ENCODE measurements at places on chromosomes 3 and 15.

- no peak for DNase-seq
Observed at GRCh38 chr3:43914269-43914668, 223.5 kb downstream of the ABHD5 start.

DNA sequence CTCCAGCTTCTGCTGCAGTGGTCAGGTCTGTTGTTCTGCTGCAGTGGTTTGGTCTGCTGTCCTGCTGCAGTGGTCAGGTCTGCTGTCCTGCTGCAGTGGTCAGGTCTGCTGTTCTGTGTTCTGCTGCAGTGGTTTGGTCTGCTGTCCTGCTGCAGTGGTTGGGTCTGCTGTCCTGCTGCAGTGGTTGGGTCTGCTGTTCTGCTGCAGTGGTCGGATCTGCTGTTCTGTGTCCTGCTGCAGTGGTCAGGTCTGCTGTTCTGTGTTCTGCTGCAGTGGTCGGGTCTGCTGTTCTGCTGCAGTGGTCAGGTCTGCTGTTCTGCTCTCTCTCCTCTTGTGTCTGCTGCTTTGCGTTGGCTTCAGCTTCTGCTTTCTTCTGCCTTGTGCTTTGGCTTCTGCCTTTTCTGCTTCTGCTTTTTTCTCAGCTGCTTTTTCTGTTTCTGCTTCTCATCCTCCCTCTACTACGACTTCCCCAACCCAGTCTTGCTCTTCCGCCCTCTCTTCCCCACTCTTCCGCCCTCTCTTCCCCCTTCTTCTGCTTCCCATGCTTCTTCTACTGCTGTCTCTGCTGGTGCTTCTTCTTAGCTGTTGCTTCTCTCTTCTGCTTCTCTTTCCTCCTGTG is 50.7 kb downstream of the FAM43A start:
- peak; percentile 68 for DNase-seq

- DNase-seq, result no peak
Observed at GRCh38 chr3:104961851-104962250, 404.9 kb upstream of the ALCAM start.

- DNase-seq, result no peak
Observed at GRCh38 chr3:129892486-129892856, 1.0 kb downstream of the TMCC1 start.

- DNase-seq, result no peak
Observed at GRCh38 chr3:109642025-109642424, 304.7 kb upstream of the DPPA4 start.

DNA sequence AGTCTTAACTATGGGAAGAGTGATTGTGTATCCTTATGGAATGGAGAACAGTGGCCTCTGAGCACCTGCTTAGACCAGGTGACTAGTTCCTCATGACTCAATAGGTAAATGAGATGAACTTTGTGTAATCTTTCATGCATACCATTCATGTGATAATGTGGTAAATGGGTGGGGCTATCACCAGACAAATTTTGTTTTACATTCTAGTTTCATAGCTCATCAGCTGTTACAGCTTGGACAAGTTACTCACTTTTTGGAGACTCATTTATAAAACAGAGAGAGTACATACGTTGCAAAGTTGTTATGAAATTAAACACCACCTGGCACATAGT is 103.7 kb upstream of the TGFBR2 start:
- no peak for DNase-seq

GRCh38 chr15:100163961-100164360 is 177.8 kb downstream of the ADAMTS17 start:
- no peak for DNase-seq

GRCh38 chr15:90219421-90220141 is 14.2 kb downstream of the CIB1 start:
- peak; percentile 78 for DNase-seq

- peak; percentile 82 for DNase-seq
Observed at GRCh38 chr3:50154840-50155490, at the start of gene SEMA3F. Gene SEMA3F (plus strand): TSS chr3:50155324. CDS start chr3:50159623, 4,299 bp downstream.

DNA sequence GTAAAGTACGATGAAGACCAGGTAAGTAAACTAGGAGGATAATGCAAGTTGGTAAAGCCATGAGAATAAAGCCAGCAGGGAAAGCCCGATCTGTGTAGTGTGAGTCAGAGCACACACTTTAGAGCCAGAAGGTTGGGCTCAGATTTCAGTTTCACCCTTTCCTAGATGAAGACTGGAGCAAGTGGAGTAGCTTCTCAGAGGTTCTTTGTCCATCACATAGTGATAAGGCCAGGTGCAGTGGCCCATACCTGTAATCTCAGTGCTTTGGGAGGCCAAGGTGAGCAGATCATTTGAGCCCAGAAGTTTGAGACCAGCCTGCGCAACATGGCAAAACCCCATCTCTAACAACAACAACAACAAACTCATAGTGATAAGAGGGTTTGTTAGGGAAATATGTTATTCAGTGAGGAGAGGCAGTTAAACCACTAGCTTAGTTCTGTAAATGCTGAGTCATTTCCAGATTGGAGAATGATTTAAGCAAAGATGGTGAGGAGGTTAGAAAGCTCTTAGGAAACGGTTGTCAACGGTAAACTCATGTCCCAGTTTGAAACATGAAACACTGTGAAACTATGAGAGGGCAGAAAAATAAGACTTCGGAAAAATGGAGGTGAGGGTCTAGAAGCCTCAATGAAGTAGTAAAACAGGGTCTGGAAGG is 39.0 kb downstream of the IL12A start:
- DNase-seq, result peak; percentile 85

- no peak for DNase-seq
Observed at GRCh38 chr3:69881756-69882428, 117.6 kb upstream of the SAMMSON start.

DNA sequence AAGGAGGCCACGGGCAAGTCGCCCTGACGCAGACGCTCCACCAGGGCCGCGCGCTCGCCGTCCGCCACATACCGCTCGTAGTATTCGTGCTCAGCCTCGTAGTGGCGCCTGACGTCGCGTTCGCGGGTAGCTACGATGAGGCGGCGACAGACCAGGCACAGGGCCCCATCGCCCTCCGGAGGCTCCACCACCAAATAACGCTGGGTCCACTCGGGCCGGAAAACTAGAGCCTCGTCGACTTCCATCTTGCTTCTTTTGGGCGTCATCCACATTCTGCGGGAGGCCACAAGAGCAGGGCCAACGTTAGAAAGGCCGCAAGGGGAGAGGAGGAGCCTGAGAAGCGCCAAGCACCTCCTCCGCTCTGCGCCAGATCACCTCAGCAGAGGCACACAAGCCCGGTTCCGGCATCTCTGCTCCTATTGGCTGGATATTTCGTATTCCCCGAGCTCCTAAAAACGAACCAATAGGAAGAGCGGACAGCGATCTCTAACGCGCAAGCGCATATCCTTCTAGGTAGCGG is at the start of gene EPM2AIP1:
Gene EPM2AIP1 (minus strand): TSS at position 326 of the 520 bp plus-strand sequence. CDS start 54 bp downstream, at position 272.
- DNase-seq, result peak; percentile 100

DNA sequence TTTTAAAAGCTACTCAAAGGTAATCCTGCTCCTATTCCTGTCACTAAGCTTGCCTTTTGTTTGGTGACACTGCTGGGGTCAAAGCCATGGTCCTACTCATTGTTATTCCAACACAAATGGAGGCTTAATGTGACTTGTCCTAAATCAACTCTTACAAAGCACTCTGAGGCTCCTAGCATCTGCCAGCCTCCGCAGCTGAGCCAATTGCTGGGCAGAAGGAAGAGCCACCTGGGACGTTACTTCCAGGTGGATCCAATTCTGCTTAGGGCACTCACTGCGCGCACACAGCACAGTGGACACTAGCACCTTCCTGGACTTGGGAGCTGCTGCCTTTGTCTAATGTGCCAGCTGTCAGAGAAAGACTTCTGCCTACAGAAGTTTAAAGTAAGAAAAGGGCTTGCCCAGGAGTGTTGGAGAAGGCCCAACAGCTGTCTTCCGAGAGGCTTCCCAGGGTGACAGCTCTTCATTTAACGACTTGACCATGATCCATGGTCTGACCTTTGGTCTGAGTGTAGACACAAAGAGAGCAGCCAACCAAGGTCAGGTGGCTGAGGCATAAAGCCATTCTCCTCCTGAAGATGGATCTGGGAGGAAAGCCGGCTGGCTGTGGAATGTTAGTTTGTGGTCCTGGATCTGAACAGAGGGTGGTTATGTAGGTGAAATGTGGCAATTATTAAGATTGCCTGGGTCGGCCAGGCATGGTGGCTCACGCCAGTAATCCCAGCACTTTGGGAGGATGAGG is 102.2 kb downstream of the AQP9 start:
- no peak for DNase-seq

GRCh38 chr3:50154476-50154839 is 666 bp upstream of the SEMA3F start:
- DNase-seq, result no peak

DNA sequence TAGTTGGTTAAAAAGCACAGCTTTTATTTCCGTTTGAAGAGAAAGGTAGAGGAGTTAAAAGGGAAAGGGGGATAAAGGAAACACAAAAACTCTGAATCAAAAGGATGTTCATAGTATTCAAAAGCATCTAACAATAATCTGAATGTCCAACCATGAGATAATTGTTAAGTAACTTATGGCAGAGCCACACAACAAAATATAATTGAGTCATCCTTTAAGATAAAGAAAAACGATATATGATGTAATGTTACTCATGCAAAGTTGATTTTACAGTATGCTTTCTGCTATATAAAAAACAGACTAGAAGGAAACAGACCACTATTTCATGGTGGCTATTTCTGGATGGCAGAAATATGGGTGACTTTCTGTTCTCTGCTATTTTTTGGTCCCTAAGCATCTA is 3.9 kb downstream of the XPC start:
- DNase-seq, result peak; percentile 17

DNA sequence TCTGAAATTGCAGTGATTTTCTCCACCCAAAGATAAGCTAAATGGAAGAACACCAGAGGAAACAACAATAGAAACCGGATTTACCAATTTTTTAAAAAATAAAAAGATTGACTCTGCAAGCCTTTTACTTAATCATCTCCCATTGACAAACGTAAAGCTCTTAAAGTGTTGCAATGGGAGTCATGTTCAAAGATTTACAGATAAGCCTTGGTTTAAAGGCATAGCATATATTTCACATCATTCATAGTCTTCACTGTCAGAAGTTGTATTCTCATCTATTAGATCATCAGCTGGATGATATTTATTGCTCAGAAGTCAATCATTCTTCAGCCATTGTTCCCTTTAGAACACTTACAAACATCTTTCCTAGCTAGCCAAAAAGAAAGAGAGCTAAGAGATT is 397.6 kb downstream of the GBE1 start:
- peak; percentile 29 for DNase-seq

- peak; percentile 82 for DNase-seq
Observed at GRCh38 chr3:9352917-9353752, 9.7 kb upstream of the THUMPD3 start.

DNA sequence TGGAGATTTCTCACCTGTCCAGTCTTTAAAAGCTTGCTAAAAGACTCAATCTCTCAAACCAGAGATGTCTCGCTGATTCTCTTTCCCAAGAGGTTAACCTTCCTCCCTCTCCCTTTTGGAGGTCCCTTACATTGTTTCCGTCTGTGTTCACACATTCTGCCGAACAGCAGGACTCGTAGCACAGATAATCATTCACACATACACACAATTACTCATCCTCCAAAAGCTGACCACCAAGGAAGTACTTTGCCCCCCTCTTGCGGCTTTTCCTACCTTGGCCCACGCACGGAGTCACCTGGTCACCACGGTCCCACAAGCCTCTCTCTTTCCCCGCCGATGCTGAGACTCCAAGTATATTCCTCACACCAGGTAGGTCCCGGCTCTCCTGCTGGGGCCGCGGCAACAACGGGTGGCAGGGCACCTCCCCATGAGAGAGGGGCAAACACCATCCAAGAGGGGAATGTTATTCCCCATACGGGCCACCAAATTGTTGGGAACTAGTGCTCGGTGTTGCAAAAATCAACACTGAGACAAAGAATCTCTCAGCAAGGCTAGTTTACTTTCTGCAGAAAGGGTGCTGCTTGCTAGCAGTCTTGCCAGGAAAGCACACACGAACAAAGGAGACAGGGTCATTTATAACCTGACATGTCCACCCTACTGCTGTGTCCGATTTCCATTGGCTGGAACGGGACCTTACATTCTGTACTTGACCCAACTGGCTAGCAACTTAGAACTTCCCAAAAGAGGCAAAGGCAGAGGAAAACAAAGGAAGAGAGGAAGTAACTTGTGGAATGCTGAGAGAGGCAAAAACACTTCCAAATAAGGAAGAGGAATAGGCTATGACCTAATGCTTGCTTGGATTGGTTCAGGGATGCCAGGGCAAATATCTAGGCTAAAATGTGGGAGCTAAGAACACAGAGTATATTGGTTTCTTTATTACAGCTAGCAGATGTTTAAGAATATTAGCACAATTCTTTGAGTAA is 102.1 kb upstream of the NECTIN3 start:
- DNase-seq, result no peak

DNA sequence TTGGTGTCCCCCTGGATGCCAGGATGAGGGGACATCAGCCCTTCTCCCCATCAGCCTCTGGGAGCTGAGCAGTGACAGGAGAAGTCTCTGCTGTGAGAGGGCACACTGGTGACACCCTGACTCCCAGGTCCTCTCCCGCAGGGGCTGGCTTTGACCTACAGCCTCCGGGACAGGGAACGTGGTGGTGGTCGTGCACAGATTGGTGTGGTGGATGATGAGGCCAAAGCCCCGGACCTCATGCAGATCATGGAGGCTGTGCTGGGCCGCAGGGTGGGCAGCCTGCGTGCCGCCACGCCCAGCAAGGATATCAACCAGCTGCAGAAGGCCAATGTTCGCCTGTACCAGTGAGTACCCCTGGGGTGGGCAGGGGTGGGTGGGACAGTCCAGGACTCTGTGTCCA is 6.8 kb downstream of the VILL start:
- no peak for DNase-seq

DNA sequence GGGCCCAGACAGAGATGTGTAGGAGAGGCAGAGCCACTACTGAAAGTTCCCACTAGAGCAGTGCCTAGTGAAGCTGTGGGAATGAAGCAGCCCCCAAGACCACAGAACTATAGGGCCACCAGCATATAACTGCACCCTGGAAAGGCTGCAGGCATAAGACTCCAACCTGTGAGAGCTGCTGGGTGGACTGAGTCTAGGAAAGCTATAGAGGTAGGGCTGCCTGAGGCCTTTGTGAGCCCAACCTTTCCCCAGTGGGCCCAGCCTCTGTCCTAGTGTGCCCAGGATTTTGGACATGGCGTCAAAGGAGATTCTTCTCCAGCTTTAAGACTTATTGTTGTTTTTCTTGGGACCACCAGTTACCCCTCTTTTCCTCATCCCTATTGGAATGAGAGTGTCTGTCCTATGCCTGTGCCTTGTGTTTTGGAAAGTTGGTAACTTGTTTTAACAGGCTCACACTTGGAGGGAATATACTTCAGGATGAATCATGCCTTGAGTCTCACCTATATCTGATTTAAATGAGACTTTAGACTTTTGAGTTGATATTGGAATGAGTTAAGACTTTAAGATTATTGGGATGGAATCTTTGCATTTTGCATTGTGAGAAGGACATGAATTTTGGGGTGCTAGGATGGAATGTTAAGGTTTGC is 28.1 kb downstream of the SLMAP start:
- DNase-seq, result no peak

DNA sequence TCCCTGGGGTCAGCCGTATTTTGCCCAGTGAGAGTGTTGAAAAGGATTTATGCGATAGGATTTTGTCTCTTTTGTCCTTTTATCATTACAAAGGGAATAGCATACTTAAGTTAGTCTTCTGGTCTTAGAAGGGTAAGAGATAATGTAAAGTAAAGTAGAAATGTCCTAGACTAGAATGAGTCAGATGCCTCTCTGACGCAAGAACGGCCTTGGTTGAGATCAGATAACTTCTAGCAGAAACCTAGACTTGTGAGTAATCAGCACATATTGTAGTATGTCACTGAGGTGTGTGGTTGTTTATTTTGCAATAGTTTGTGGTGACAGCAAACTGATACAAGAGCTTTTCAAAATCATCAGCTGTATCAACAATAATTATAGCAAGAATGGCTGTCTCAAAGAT is 866.1 kb downstream of the NSUN3 start:
- peak; percentile 78 for DNase-seq
